ENCODE measurements at places on chromosomes 2 and 18.

- no peak for DNase-seq
Measured at GRCh38 chr18:61335684-61336555, 2.7 kb downstream of the CDH20 start.

GRCh38 chr2:237459741-237460174, 27.3 kb upstream of the MLPH start:
- peak; percentile 6 for DNase-seq

DNA sequence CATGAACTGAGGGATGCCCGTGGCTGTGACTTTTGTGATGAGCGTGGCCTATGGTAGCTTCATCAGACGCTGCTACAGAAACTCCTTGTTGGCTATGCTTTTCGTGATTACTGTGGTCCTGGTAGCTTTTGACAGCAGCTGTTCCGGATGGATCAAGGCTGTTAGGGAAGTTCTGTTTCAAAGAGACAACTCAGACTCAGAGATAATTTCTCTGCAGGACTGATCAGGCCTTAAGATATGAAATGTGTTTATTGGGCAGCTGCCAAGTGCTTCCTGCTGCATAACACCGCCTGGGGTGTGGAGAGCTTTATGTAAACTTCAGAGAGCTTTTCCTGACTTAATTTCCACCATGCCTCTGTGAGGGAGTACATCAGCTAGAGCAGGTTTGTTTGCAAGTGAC, 243.8 kb downstream of the TSN start:
- DNase-seq: no peak

DNA sequence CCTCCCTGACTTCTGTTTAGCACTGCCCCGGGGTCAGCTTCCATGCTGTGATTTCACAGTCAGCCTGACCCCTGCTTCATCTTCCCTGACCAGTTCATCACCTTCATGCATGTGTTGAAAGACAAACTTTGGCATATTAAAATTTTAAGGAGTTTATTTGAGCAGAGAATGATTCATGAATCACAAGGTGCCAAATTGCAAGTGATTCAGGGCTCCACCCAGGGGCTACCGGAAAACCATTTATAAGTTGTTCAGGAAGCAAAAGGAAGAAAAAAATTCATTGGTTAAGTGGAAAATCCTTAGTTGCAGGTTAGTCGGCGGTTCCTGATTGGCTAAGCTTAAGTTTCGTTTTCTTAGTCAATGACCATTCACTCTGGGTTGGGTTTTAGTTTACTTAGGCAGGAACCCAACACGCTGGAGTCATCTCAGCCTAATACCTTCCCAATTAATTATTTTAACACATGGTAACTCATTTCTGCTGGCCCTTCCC, 10.6 kb downstream of the IL1F10 start:
- peak; percentile 28 for DNase-seq
